ENCODE measurements at places on chromosomes 16 and 17.

DNA sequence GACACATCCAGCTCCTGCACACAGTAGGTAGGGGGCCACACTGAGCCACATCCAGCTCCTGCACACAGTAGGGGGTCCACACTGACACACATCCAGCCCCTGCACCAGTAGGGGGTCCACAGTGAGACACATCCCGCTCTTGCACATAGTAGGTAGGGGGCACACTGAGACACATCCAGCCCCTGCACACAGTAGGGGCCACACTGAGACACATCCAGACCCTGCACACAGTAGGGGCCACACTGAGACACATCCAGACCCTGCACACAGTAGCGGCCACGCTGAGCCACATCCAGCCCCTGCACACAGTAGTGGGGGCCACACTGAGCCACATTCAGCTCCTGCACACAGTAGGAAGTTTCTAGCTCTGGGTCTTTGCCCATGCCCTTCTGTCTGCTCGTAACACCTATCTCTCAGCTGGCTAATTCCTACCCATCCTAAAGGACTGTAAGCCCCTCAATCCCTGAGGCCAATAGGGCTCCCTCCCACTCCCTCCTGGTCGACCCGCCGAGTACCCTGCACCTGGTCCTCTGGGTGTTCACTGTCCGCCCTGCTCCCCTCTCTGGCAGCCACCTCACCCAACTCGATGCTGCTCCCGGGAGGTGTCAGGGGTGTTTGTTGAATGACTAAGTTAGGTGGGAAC, 9.4 kb upstream of the ATP2A3 start:
- no peak for DNase-seq

DNA sequence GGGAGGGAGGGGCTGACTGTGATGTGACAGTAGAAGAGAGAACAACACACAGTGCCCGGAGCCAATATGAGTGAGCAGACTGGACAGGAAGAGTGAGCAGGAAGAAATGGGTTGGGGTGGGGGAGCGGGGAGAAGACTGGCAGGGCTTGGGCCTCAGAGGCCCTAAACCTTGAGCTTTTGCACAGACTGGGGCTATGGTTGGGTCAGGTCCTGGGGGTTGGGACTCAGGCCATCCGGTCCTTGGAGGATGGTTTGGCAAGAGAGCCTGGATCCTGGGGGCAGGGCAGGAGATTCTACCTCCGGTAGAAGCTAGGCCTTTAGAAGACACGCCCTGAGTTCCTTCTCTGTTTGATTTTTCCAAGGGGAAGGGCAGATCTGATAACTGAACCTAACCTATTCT, 1.1 kb downstream of the CAMTA2 start:
- no peak for DNase-seq

DNA sequence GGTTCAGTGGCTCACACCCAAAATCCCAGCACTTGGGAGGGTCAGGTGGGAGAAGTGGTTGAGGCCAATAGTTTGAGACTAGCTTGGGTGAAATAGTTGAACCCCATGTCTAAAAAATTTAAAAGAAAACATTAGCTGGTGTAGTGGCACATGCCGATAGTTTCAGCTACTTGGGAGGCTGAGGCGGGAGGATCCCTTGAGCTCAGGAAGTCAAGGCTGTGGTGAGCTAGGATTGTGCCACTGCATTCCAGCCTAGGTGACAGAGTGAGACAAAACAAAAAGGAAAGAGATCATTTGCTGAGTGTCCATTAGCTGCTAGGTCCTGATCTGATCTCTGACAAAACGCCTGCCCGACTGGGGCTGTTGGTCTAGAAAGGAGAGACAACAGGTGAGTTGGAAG, 14.1 kb upstream of the DBNDD1 start:
- DNase-seq, result no peak

- DNase-seq, result no peak
Measured at GRCh38 chr16:48565752-48566151, 44.2 kb downstream of the N4BP1 start.

- no peak for DNase-seq
Measured at GRCh38 chr16:9232102-9232770, 140.8 kb downstream of the HAPSTR1 start.

DNA sequence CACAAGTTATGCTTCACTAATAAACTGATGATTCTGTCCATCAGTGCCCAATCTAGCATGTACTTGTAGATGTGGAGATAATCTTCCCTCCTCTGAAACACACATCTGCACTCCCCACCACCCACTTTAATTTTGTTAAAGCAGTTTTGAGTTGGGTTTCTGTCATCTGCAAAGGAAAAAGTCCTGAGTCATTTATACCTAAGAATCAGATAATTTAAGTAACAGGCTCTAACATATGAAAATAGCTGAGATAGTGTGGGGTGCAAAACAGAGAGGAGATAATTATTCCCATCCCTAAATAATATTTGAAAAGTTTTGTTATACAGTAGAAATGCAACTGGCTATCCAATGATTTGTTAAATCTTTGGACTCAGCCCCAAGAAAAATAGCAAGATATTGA, 67.7 kb upstream of the ALOX12 start:
- DNase-seq, result no peak

- no peak for DNase-seq
Measured at GRCh38 chr16:59355704-59356103, 621.6 kb upstream of the GOT2 start.

DNA sequence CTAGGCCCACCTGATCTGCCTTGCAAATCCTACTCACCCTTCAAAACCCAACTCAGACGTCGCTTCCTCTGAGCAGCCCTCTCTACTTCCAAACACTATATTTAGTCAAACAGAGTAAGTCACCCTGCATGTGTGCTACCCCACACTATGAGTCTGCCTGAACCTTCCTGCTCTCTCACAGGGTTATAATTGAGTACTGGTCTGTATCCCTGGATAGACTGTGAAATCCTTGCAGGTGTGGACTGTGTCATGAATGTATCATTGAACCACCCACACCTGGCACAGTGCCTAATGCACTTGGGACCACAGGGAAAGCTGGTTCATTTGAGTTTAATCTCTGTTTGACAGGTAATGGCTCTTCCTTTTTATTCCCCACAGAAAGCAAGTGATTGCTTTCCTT, 3.4 kb downstream of the FBXO39 start:
- DNase-seq, result no peak

DNA sequence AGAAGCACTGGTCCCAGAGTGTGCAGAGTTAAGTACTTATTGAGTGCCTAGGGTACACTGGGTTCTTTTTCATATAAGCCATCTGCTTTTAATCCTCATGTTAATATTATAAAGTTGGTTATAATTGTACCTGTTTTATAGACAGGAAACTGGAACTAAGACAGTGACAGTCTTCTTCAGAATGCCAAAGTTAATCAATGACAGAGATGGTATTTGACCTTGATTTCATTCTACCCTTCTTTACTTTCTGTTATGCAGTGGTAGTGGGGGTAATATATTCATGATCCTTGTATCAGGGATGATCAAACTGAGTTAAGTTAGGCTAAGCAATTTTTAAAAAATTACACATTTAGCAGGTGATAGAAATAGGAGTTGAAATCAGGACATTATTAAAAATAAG, 108.6 kb upstream of the GOT2 start:
- no peak for DNase-seq

DNA sequence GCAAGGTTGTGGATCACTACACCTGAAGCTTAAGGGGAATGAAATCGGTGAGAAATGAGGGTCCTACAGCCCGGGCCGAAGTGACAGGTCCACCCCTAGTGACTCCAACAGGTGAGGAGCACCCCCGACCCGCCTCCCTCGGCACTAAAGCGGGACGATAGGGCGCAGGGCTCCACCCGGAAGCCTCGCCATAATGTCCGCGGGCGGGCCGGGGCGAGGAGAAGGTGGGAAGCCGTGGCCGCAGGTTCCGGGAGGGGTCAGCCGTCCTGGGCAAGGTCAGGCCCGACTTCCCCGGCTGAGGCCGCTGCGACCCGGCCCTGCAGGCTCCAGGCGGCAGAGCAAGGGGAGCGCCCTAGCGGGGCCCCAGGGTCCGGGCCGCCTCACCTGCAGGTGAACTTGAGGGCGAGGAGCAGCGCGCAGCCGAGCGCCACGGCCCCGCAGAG, 543 bp downstream of the TXNDC11 start:
- DNase-seq, result peak; percentile 61

- DNase-seq, result no peak
Measured at GRCh38 chr17:10018461-10018891, 113.4 kb upstream of the RCVRN start.

DNA sequence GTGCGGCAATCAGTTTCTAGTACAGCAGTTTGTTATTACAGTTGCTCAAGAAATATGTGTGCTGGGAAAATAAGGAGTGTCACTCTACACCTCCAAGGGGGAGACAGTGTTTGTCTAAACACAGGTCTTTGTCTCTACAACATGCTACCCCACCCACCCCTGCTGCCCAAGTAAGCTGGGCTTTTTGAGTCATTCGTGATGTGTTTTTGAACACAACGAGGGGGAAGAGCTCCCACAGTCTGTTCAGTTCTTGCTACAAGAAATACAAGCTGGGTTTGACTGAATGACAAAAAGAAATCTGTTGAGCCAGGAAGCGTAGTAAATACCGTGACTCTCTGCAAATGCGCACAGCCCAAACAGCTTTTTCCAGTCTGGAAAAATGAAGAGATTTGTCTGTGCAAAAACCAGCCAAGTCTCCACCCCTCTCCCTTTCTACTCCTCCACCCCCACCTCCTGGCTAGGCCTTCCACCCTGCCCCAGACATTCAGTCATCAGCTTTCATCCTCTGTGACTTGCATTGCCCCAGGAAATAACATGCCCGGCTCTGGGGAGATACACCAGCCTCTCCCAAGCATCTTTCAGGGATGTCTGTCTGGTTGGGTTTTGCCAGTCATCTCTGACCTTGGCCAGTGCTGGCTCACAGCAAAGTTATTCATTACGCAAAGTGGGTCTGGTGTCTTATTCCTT, 25.7 kb downstream of the CHD9 start:
- DNase-seq, result peak; percentile 41

- DNase-seq, result no peak
Measured at GRCh38 chr16:27595993-27596392, 46.0 kb downstream of the KATNIP start.

GRCh38 chr17:15883617-15884111, 61.3 kb upstream of the ADORA2B start:
- peak; percentile 21 for DNase-seq

GRCh38 chr16:59212492-59213024, 478.4 kb upstream of the GOT2 start:
- no peak for DNase-seq

DNA sequence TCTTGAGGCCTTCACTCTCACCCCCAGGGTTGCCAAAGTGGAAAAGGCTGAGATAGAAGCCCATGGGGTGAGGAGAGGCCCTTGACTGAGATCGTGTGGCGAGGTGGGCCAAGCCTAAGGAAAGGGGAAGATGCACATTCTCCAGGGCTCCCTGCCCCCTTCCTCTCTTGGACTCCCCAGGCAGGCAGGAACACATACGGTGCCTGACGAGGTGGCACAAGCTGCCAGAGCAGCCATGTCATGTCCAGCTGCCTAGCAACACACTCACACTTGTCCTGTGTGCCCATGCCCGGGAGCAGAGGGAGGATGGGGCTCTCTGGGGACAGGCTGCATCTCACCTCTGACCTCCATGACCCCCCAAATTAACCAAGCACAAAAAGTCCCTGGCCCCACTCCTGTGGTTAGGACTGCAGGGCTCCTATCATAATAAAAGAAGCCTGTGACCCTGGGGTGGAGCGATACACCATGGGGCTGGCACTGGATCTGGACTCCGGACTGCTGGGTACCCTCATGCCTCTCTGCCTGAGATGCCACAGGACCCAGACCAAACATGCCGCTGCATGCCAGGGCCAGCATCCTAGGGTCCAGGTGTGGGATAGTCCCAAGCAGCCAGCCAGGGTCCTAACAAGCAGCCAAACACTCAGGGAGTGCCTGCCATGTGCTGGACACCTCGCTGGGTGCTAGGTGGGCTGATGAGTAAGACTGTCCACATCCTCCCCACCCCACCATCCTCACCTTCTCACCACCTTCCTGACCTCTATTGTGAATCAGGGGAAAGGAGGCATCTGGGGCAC, 2.6 kb downstream of the GIT1 start:
- DNase-seq, result no peak

DNA sequence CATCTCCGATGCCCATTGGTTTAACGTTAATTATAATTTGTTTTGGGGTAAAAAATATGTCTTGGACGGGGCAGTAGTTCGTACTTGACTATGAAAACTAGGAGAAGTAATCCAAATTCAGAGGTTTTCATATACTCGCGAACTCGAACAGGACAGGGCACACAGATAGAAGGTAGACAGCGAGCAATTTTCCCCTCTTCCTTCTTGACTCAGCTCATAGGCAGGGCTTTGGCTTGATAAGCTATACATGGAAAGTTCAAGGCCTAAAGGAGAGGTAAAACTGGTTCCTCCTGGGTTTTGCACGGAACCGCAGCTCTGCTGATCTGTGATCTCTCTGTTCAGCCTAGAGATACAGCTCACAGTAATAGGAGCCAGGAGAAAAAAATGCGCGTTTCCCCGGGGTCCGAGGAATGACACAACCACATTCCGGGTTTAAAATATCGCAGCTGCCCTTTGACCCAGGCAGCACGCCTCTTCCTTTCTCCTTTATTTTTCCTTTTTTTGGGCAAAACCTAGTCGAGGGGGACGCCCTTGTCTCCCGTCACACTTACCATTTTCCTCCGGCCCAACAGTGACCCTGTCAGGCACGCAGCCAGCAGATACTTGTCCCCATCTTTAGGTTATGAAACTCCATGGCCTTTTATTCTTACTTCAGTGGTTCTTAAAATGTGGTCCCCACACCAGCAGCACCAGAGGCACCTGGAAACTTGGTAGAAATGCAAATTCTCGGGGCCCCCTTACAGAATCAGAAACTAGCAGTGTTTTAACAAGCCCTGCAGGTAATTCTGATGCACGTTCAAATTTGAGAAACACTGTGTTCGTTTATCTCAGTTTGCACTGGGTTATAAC, 1.7 kb upstream of the LASP1 start:
- DNase-seq, result no peak

GRCh38 chr17:79365836-79366770, 244.7 kb downstream of the RBFOX3 start:
- no peak for DNase-seq

DNA sequence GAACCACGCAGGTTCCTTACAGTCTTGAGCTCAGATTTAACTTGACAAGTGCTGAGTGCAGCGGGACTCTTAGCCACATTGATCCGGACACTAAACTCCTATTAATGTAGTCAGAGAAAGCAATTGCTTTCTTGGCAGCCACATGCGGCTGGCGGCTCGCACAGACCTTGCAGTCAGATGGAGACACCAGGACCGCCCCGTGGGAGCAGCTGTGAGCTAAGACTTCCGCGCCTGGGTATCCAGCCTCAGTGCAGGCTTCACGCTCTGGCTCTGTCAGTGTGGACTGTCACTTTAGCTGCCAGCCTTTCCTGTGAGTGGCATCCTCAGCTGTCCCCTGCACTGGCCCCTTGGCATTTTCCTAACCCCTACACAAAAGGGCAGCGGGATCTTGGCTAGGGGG, 80.9 kb upstream of the NLRP1 start:
- DNase-seq, result no peak
